ENCODE measurements at places on chromosomes 12 and 14.

DNA sequence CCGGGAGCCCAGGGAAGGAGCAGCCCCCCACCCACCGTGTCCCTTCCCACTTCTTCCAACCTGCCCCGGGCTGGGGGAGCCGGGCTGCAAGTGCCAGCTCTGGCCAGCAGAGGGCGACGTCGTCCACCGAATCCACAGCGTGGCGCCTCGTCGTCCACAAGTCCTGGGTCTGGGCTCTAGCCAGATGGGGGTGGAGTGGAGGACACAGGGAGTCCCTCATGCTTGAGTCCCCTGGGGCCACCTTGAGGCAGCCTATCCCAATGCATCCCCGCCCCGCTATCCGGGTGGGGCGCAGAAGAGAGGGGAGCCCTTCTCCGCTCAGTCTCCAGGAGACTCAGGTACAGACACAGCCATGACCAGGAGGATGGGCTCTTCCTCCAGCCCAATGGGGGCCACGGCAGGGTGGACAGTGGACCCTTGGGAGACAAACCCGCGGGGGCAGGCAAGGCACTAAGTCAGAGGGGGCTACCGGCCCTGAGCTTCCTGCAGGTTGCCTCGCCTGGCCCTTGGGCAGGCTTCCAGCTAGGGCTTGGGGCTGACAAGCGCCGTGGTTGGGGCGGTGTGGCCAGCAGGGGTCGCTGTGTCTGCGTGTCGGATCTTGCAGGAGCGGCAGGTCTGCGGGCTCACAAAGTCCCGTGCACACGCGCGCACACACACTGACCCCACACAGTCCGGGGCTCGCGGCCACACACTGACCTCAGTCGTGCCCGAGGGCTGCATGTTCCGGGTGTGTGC is 5.5 kb downstream of the AQP5 start:
- peak; percentile 72 for DNase-seq

DNA sequence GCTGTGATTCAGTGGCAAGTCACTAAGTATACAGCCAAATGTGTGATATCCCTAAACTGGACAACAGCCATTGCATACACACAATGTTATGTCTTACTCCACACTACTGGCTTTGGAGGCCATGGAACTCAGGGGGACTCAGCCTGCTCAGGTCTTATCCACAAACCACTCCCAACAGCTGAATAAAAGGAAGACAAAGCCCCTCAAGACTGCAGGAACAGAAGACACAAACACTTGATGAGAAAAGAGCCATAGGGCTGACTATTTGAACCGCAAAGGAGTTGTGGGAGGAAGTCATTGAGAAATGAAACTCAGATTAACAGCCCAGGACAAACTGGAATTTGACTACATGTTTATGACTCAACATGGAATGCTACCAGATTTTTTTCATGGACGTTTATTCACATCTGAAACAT is 40.9 kb downstream of the PTGER2 start:
- no peak for DNase-seq

- no peak for DNase-seq
Measured at GRCh38 chr12:25775968-25776367, 182.5 kb upstream of the RASSF8 start.

GRCh38 chr14:57018065-57018464 is 207.8 kb upstream of the OTX2 start:
- peak; percentile 58 for DNase-seq

GRCh38 chr12:57796996-57797395 is 14.4 kb downstream of the TSFM start:
- no peak for DNase-seq

DNA sequence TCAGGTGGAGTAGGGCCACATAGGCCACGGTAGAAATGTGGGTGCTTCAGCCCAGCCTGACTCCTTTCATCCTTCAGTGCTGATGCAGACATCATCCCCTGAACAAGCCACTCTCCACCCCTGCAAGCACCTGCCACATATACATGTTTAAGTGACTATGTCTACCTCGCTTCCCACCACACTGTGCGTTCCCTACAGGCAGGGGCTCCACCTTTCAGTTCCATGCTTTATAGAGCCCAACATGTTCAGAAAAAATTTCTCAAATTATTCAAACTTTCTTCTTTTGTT is 11.6 kb downstream of the SLC7A7 start:
- no peak for DNase-seq

DNA sequence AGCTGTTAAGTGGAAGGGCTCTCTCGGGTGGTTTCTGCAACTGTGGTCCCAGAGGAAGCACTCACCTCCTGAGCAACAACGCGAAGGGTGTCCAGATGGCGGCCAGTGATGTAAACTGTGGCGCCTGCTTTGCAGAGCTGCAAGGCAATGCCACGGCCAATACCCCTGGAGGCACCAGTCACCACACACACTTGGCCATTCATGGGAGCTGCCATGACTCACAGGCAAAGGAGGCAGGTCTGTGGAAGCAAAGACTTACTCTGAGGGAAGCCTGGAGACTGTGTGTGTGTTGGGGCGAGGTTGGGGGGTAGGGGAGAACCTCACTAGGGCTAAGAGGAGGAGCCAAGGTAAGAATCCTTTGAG is 707 bp downstream of the DHRS1 start:
- DNase-seq: no peak

GRCh38 chr14:75469606-75470237 is 41.9 kb downstream of the JDP2 start:
- DNase-seq: peak; percentile 57

Measured in NCI-H2029 (cell line).